ENCODE measurements at places on chromosomes 2 and 18. TPM values are rescaled to one million over a fixed set of nuclear protein-coding genes. Genes with fewer than 3 reads are reported as not detected.
A peak's percentile ranks its signal among the peaks of the same experiment; 100 is the strongest.

The ANKRD30BL gene
- total RNA-seq, result not detected

The CD8B gene
- total RNA-seq, result not detected

The DGUOK gene
- 78.6 TPM for total RNA-seq

The CNPPD1 gene
- 42.9 TPM for total RNA-seq

The ABCG8 gene
- 1.6 TPM for total RNA-seq

GRCh38 chr2:13604951-13605661 lies 888.4 kb downstream of the TRIB2 start:
- no peak for DNase-seq
- H3K27me3 ChIP-seq, result no peaks in the 10 kb centered on the region
- H3K4me3 ChIP-seq, result no peak overlapping the region

GRCh38 chr2:215793747-215794595 lies 219.4 kb downstream of the MREG start:
- peaks cover 4% of the 10 kb centered on the region for H3K36me3 ChIP-seq
- peaks cover 28% of the 10 kb centered on the region for H3K4me1 ChIP-seq
- peak overlapping the region; percentile 95 for H3K27ac ChIP-seq
- H3K4me3 ChIP-seq, result peak overlapping the region; percentile 22

DNA sequence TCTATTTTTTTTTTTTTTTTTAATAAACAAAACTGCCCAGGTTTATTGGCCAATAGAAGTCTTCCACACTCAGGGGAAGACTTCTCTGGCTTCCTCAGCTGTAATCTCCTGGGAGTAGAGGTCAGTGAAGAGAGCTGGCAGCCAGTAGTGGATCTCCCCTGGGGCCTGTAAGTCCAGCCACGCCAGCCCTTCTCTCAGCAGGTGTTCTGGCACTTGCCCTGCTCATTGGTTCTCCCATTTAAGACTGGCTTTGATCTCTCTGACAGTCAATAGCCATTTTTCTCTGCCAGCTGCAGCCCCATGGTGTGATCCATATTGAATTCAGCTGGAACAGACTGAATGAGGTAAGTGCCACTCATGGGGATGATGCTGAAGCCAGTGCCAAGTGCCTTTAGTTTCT lies 170.6 kb upstream of the SPHKAP start:
- DNase-seq, result no peak
- no peak overlapping the region for H3K27ac ChIP-seq
- H3K27me3 ChIP-seq, result no peaks in the 10 kb centered on the region

GRCh38 chr18:76981396-76981968 lies 151.1 kb downstream of the MBP start:
- DNase-seq, result no peak
- H3K4me3 ChIP-seq, result no peak overlapping the region
- peaks cover 10% of the 10 kb centered on the region for H3K27me3 ChIP-seq
- H3K36me3 ChIP-seq, result no peaks in the 10 kb centered on the region
- H3K4me1 ChIP-seq, result peaks cover 14% of the 10 kb centered on the region

DNA sequence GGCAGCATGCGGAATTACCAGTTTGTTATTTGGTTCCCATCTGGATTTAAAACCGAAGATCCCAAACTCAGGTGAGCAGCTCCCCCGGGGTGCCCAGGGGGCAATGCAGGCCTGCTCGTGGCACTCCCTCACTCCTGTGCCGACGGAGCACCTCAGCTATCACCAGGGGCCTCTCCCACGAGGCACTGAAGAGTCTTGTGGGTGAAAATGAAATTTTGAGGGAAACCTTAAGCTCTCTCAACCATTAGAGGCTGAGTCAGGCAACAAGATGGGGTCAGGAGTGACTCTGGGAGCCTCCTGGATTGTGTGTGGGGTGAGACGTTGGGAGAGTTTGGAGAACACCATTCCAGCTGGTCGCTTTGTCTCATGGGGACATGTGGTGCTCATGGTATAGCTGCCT lies 189.0 kb downstream of the PRKCE start:
- H3K27me3 ChIP-seq, result no peaks in the 10 kb centered on the region
- DNase-seq, result no peak
- H3K4me3 ChIP-seq, result no peak overlapping the region
- H3K36me3 ChIP-seq, result no peaks in the 10 kb centered on the region
- no peaks in the 10 kb centered on the region for H3K4me1 ChIP-seq
- no peak overlapping the region for H3K27ac ChIP-seq

DNA sequence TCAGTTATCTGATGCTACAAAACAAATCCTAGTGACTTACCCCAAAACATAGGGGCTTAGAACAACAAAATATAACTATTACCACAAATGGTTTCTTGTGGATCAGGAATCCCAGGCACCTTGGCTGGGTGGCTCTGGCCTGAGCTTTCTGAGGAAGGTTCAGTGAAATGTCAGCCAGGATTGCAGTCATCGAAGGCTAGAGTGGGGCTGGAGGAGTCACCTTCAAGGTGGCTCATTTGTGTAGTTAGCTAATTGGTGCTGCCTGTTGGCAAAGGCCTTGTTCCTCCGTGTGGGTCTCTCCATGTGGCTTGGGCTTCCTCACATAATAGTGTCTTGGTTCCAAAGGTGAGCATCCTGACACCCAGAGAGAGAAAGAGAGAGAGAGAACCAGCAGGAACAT lies 57.4 kb downstream of the COPS8 start:
- no peak for DNase-seq
- H3K27me3 ChIP-seq, result peaks cover 36% of the 10 kb centered on the region
- no peak overlapping the region for H3K4me3 ChIP-seq
- no peak overlapping the region for H3K27ac ChIP-seq

DNA sequence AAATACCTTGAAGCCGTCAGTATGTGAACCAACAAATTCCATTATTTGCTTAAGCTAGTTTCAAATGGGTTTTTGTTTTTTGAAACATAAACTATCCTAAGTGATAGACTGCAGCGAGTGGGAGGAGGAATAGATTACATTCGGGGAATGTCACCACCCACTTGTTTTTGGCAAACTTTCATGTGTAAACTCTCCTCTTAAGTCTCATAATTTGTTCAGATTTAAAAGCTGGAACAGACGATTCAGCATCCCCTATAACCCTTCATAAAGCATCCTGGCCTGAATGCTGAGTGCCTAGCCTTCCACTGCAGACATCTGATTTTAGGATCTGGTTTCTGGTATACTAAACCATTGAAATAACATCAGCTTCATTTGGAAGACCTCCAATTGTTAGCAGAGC lies 51.0 kb downstream of the CPO start:
- no peaks in the 10 kb centered on the region for H3K27me3 ChIP-seq
- no peak overlapping the region for H3K4me3 ChIP-seq
- H3K27ac ChIP-seq, result no peak overlapping the region
- H3K36me3 ChIP-seq, result no peaks in the 10 kb centered on the region

- no peak for DNase-seq
- H3K4me3 ChIP-seq, result no peak overlapping the region
- no peaks in the 10 kb centered on the region for H3K27me3 ChIP-seq
- H3K4me1 ChIP-seq, result no peaks in the 10 kb centered on the region
- H3K36me3 ChIP-seq, result no peaks in the 10 kb centered on the region
Measured at GRCh38 chr2:188956961-188957360, 17.2 kb upstream of the COL3A1 start.

GRCh38 chr2:192267484-192267883 lies 72.8 kb upstream of the TMEFF2 start:
- no peaks in the 10 kb centered on the region for H3K27me3 ChIP-seq
- H3K4me3 ChIP-seq, result no peak overlapping the region

- no peak overlapping the region for H3K4me3 ChIP-seq
- H3K36me3 ChIP-seq, result no peaks in the 10 kb centered on the region
- no peak overlapping the region for H3K27ac ChIP-seq
- no peaks in the 10 kb centered on the region for H3K4me1 ChIP-seq
- H3K27me3 ChIP-seq, result no peaks in the 10 kb centered on the region
- no peak for DNase-seq
Measured at GRCh38 chr2:156311976-156312375, 20.5 kb downstream of the NR4A2 start.

DNA sequence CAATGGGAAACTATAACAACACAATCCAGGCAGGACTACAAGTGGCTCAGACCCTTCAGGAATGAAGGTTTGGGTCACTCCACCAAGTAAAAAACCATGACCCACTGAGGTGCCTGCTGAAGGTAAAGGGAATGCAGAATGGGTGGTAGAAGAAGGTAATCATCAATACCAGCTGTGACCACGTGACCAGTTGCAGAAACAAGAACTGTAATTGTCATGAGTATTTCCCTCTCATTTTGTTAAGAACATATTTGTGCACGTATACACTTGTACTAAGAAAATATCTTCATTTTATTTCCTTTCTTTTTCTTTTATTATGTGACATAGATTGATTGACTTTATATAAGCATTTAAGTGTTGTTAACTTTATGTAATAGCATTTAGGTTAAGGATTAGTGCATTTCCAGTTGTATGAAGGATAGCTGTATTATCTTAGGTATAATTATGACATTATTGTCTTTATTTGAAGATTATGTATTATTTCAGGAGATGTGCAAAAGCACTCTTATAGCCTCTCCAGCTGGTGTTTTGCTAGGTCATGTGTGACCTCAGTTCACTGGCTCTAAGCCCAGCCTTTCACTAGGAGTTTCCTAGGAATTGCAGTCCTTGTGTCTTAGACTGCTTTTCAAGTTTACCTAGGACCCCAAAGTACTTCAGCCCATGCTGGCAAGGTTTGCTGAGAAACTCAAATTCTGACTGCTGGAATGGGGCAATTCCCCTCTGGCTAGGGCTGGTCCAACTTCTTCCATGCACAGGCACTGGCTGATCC lies 125.7 kb upstream of the DPP10 start:
- H3K4me3 ChIP-seq, result no peak overlapping the region
- no peaks in the 10 kb centered on the region for H3K4me1 ChIP-seq
- no peaks in the 10 kb centered on the region for H3K36me3 ChIP-seq
- DNase-seq, result no peak
- no peak overlapping the region for H3K27ac ChIP-seq

GRCh38 chr18:12403601-12404506 lies 3.9 kb upstream of the PRELID3A start:
- peaks cover 19% of the 10 kb centered on the region for H3K36me3 ChIP-seq
- H3K4me3 ChIP-seq, result no peak overlapping the region
- DNase-seq, result peak; percentile 24

DNA sequence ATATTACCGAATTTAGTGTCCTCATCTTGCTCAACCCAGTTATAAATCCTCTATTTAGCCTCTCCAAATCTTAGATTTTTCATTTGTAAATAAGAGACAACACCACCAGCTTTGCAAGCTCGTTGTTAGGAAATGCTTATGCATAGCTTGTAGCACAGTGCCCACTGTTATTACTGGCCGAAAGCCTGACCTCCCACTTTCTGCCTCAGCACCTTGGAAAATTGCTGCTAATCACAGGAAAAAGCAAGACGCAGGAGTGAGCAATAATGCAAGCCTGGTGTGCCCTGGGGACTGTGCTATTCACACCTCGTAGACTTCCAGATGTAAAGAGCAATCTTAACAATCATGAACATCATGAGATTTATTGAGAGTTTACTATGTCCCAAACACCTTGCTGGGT lies 124.2 kb upstream of the ARL4C start:
- H3K4me1 ChIP-seq, result no peaks in the 10 kb centered on the region
- no peaks in the 10 kb centered on the region for H3K36me3 ChIP-seq
- H3K27ac ChIP-seq, result no peak overlapping the region
- H3K4me3 ChIP-seq, result no peak overlapping the region
- H3K27me3 ChIP-seq, result peaks cover 73% of the 10 kb centered on the region
- DNase-seq, result no peak

GRCh38 chr2:216371721-216372702 lies at the start of gene MARCHF4:
MARCHF4 (minus strand) TSS chr2:216372483; CDS start chr2:216370260, 2,223 bp downstream.
- H3K4me3 ChIP-seq, result peak within 1 kb of the TSS; percentile 68
- H3K36me3 ChIP-seq, result peaks cover 17% of the 10 kb centered on the region
- H3K4me1 ChIP-seq, result peaks cover 33% of the 10 kb centered on the region
- peaks cover 64% of the 10 kb centered on the region for H3K27me3 ChIP-seq

DNA sequence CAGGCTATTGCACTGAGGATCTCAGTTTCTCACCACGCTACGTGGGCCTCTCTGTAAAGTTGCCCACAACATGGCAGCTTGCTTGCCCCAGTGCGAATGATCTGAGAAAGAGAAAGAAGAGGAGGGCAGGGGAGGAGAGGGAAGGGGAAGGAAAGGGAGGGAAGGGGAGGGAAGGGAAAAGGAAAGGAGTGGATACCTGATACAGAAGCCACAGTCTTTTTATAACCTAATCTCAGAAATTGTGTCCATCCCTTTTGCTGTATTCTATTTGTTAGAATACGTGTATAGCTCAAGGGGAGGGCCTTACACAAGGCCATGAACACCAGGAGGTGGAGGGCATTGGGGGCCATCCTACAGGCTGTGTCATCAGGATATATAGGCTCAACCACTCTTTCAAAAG lies 78.3 kb upstream of the PPP1CB start:
- DNase-seq, result no peak
- H3K27me3 ChIP-seq, result peaks cover 17% of the 10 kb centered on the region
- no peaks in the 10 kb centered on the region for H3K4me1 ChIP-seq

DNA sequence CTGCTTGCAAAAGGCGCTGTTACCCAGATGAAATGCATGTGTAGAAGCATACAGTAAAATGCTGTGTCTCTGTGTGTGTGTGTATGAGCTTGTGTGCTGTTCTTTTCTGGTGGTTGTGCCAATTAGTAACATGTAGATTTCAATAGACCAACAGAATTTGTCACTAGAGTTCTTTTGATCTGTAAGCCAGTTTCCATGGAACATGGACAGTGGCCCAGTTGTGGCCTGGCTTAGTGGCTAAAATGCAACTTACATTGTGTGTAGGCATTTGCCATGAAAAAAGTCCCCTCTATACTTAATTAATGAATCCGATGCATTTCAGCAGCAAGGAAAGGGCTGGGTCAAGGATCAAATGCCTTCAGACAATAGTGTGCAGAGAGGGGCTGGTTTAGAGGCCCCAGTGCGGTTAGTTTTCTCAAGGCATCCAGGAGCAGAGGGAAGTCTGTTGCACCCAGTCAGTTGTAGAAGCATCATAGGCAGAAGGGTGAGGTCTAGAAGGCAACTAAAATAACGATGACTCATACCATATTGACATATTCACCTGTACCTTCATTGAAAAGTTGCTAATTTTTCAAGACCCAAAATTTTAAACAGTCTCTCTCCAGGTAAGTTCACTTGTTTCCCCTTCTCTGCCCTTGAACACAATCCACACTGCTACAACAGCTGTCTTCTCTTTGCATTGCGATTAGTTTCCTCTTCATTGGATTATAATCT lies 366.9 kb upstream of the SPRED2 start:
- no peaks in the 10 kb centered on the region for H3K36me3 ChIP-seq
- H3K4me1 ChIP-seq, result no peaks in the 10 kb centered on the region
- DNase-seq, result no peak
- H3K27ac ChIP-seq, result no peak overlapping the region

- peak; percentile 87 for DNase-seq
- peaks cover 36% of the 10 kb centered on the region for H3K36me3 ChIP-seq
- no peak overlapping the region for H3K4me3 ChIP-seq
- no peaks in the 10 kb centered on the region for H3K27me3 ChIP-seq
- H3K27ac ChIP-seq, result peak overlapping the region; percentile 65
- H3K4me1 ChIP-seq, result peaks cover 15% of the 10 kb centered on the region
Measured at GRCh38 chr2:113203901-113204519, 30.2 kb downstream of the PSD4 start.

DNA sequence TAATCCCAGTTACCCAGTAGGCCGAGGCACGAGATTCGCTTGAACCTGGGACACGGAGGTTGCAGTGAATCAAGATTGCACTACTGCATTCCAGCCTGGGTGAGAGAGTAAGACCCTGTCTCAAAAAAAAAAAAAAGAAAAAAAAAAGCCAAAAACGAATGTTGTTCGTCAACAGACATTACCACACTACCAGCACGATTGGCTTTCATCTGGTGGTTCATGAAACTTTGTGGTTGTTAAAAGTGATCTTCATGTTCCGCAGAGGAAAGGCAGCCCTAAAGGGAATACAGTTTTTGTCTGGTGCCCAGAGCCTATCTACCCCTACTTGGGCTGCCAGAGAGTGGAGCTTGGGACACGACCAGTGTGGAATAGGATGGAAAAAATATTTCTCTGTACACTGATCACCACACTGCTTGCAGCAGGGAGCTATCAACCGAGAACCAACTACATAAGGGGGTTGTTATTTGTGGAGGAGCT lies 13.6 kb upstream of the CXCR4 start:
- no peak for DNase-seq
- H3K27me3 ChIP-seq, result no peaks in the 10 kb centered on the region
- peaks cover 6% of the 10 kb centered on the region for H3K36me3 ChIP-seq
- H3K4me3 ChIP-seq, result no peak overlapping the region
